Subcutaneous preadipocyte (primary cell): ENCODE measurements at places on chromosomes 4 and X. TPM values are rescaled to one million over a fixed set of nuclear protein-coding genes. Genes with fewer than 3 reads are reported as not detected.

The FABP2 gene
- not detected in 2 replicates for total RNA-seq

The BEX1 gene
- total RNA-seq: 0.59 TPM in 1 of 2 replicates, not detected in the other

The NOX1 gene
- total RNA-seq: not detected in 2 replicates

The STARD8 gene
- 0.59 and 0.73 TPM in 2 replicates for total RNA-seq

The FAM53A gene
- total RNA-seq: 2.3 and 5.1 TPM in 2 replicates

The SOWAHB gene
- not detected in 2 replicates for total RNA-seq

The PNCK gene
- not detected in 2 replicates for total RNA-seq

The SMIM31 gene
- not detected in 2 replicates for total RNA-seq

The IL21 gene
- total RNA-seq: not detected in 2 replicates
